HCT116 (cell line): ENCODE measurements at places on chromosomes 6 and 20. TPM values are rescaled to one million over a fixed set of nuclear protein-coding genes. Genes with fewer than 3 reads are reported as not detected.

The TRIM15 gene
- total RNA-seq: 6.5 TPM

The TUBB1 gene
- total RNA-seq: not detected

The SNX9 gene
- total RNA-seq: 42.5 TPM

GRCh38 chr6:50804283-50804682, 14.4 kb upstream of the TFAP2B start:
- no peak for DNase-seq
- no peak overlapping the region for H3K27ac ChIP-seq
- H3K4me1 ChIP-seq: no peaks in the 10 kb centered on the region
- H3K36me3 ChIP-seq: no peaks in the 10 kb centered on the region

- peak overlapping the region; percentile 40 for H3K27ac ChIP-seq
- no peaks in the 10 kb centered on the region for H3K27me3 ChIP-seq
- no peak for DNase-seq
These were observed 146.3 kb upstream of the RNF24 start for GRCh38 chr20:4161401-4162251.
